Tongue (tissue), 3 donors: ENCODE measurements at places on chromosomes 6 and 20. TPM values are rescaled to one million over a fixed set of nuclear protein-coding genes. Genes with fewer than 3 reads are reported as not detected.

RTEL1 gene
- 9.2 TPM for total RNA-seq

SUPT3H gene
- total RNA-seq: 7.9 TPM

INSM1 gene
- total RNA-seq: not detected

GJA1 gene
- 102 TPM for total RNA-seq

CDC25B gene
- total RNA-seq: 52.3 TPM

KIAA0408 gene
- 33.1 TPM for total RNA-seq

MEI4 gene
- 0.31 TPM for total RNA-seq

BPIFA3 gene
- not detected for total RNA-seq

GTSF1L gene
- total RNA-seq: not detected

SLC2A10 gene
- total RNA-seq: 31.2 TPM

UBD gene
- not detected for total RNA-seq
